Activated CD8-positive, alpha-beta T cell treated with anti-CD3 and anti-CD28 coated beads for 36 hours (primary cell): ENCODE measurements at places on chromosomes 2 and 18. TPM values are rescaled to one million over a fixed set of nuclear protein-coding genes. Genes with fewer than 3 reads are reported as not detected.

DNA sequence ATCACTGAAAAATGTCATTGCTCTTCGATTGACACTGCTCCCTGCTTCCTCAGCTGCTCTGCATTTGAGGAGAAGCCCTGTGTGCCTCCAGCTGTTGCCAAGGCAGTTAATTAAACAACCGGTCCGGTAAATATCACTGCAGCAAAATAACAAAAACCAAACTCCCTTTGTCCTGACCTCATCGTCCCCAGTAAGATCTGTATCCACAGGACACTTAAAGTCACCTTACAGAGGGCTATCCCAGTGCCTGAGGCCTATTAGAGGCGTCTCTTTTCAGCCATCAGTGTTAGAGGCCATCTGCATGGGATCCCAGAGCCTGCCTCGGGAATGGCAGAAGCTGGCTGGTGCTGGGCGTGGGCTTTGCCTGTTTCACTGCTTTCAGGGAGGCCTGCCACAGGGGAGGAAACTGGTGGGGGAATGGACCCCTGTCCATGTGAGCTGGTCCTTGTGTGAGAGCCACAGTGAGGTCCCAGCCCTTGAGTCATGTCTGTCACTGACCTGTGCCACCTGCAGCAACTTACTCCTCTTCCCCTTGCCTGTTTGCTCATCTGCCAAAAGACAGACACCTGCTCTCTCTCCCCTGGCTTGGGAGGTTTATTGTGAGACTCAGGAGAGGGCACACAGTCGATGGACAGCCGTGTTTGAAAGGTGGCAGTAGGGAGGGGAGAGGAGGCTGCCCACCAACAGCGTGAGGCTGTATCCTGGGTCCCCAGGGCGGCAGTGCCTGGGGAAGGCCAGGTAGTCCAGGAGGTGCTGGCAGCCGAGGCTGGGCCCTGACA, 117.7 kb upstream of the MCFD2 start:
- no peak for DNase-seq

The CCBE1 gene
- total RNA-seq = not detected

GRCh38 chr2:233929352-233930022, 12.3 kb downstream of the TRPM8 start:
- no peak for DNase-seq

The FOXD4L1 gene
- 0.23 TPM for total RNA-seq

The ZNF385B gene
- total RNA-seq = not detected

The ST6GAL2 gene
- not detected for total RNA-seq

The GATA6 gene
- total RNA-seq = not detected

DNA sequence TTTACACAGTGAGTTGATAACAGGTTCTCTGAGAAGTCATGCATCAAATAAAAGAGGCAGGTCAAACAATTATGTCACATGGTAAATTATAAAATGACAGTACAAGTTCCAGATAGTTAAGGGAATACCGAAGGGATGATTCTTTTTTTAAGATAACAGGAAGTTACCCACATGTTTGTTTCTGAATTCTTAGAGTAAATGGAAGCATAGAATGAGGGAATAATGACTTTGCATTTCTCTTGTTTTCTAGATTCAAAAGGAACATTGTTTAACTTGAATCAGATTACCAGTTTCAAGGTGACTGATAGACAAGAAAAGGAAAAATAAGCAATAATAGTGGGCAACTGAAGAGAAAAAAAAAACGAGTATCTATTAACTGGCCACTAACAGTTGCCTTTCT, 124.5 kb downstream of the MIB1 start:
- no peak for DNase-seq

DNA sequence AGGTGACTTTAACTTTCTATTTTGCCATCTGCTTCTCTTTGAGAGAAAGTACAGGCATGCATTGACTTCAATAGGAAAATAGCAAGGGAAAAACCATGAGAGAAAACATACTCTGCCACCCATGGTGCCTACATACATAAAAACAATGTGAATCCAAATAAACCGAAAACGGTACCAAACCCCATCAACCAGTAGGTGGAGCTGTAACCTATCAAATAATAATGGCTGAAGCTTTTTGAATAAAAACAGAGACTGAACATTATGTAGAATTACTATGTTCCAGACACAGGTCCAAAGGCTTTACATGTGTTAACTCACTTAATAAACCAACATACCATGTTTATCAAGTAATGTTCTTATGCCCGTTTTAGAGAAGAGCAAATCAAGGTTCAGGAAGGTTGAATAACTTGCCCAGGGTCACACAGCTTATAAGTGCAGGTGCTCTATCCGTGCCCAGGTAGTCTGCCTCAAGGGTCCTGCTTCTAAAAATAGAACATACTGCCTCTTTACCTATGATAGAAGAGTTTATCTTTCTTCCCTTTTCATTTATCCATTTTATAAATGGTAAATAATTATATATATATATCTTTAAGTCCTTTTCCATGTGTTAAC, 293.9 kb upstream of the SYT4 start:
- DNase-seq = peak; percentile 44

DNA sequence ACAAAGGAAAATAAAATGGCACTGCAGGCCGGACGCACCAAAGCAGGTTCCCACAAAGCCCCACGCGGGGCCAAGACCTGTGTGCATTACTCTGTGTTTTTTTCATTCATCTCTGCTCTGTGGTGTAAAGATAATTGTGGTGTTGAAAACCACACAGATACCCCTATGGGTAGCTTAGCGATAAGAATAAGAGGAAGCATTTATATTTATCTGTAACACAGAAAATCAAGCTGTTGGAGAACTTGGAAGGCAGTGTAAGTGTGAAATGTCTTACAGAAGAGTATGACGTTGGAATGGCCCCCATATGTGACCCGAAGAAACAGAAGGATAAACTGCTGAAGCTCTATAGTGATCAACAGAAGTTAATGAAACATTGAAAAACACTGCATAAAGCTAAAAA, 20.3 kb upstream of the MARCO start:
- no peak for DNase-seq
